ENCODE measurements at places on chromosomes 12 and 14.

DNA sequence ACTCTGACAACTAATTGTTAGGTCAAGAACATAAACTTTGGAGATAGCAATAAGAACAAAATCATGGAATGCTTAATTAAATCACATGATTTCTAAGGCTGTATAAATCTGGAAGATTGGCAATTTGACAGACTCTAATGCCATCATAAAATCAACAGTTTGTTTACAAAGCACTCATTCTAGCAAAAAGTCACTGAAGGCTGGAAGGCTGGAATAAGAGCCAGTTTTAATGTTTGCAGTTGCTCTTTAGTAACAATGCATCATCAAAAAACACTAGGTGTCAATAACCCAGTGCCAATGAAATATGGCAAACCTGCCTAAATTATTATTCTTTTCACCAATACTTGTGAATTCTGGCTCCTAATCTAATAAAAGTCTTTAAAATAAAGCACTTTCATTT lies 65.0 kb downstream of the NUMB start:
- no peak for DNase-seq

DNA sequence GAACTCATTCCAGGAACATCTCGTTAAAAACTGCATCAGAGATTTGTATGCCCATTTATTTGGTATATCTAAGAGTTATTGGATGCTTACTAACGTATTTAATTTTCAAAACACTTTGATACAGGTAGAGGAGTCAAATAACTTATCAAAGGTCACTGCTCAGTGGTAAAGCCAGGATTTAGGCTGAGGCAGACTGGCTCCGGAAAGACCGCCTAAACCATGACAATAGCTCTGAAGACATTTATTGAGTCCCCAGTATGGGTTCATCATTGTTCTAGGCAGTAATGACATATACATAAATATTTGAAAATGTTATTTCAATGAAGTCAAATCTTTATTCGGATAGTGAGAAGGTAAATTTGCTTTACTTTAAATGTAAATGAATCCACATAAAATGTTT lies 30.3 kb downstream of the WBP11 start:
- no peak for DNase-seq

- no peak for DNase-seq
Observed at GRCh38 chr12:105640761-105641160, 310.3 kb downstream of the C12orf75 start.

GRCh38 chr14:42374332-42374731 lies 767.7 kb downstream of the LRFN5 start:
- DNase-seq, result no peak

DNA sequence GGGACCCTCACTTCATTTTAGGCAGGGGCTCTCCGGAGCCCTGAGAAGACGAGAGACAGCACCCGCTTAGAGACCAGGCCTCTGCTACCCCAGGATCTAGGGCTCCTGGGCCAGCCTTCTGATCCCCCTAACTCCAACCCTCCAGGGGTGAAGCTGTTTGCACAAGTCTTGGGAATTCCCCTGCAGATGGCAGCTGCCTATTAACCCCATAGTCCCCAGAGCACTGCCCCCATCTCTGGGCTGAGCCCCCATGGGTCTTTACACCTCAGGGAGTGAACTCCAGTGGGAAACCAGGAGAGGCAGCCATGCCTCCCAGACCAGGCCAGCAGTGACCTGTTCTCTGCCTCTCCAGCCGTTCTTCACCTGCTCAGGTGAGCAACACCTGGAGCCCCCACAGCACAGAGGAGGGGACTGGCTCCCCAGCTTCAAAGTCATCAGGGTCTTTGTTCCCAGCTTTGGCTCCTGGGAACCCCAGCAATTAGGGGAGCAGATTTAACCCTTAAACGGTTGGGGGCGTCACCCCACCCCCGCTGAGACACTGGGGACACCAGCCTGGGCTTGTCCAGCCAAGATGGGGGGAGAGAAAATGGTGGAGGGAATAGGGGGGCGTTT lies 2.3 kb downstream of the WNT10B start:
- DNase-seq, result no peak

DNA sequence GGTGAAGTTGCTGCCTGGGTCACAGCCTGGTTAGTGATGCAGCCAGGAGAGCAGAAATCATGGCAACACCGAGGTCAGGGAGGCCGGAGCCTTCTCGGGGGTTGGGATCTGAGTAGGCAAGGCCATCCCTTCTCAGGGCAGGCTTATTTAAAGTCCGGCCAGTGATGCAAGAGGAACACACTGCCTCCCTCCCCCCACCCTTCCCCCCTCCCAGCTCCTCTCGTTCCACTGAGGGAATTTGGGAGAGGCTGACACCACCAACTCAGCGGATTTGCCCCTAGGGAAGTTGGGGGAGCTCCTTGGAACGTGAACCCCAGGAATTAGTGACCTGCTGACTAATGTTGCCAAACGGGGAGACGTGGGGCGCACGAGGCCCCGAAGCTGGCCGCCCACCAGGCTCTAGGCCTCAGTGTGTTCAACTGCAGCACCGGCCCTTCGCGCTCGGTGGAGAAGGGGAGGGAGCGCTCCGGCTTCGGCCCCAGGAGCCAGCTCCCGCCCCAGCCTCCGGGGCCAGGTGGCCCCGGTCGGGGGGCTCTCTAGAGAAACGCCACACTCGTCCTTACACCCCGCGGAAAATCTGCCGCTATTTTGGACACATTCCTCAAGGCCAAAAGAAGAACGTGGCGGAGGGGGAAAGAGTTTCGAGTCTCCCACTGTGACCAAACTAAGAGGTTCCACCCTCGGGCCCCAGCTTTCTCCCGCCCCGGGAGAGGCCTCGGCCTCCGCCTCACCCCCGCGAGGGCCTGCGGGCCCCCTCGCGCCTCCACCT lies 1.6 kb downstream of the CTDSP2 start:
- peak; percentile 37 for DNase-seq

GRCh38 chr14:56676042-56676441 lies 96.4 kb downstream of the TMEM260 start:
- DNase-seq, result no peak

- DNase-seq, result peak; percentile 56
Observed at GRCh38 chr14:56816574-56817391, 6.5 kb upstream of the OTX2 start.

- no peak for DNase-seq
Observed at GRCh38 chr12:1628666-1629337, at the start of gene WNT5B. TSS of gene WNT5B (plus strand) at chr12:1629231. CDS start at chr12:1631355, 2,124 bp downstream.

DNA sequence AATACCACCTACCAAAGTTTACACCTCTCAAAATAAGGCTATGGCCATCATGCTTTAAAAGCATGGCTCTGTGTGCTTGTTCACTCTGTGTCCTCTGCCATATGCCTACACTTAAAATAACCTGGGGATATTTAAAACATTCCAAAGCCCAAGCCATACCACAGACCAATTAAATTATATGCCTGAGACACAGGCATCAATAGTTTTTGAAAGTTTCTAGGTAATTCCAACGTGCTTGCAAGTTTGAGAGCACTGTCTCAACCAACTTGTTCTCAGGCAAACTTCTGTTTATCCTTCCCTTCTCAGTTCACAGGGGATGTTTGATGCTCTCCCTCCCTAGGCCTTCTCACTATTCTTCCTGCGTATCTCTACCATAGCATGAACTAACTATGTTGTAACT lies 3.4 kb upstream of the FRMD6 start:
- DNase-seq, result no peak

DNA sequence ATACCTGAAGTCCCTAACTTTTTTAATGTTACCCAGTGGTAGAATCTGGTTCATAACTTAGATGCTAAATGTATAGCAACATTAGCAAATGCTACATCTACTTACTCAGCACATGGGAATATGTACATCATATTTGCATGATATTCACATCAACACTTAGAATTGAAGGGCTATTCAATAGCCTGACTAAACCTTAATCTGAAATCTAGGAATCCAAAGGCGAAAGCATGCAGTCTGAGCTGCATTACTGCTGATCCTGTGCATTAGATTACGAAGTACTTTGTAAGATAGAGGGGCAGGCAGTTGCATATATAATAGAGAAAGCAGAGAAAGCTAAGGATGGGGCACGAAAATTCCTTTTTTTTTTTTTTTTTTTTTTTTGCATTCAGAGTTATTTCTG lies 40.4 kb downstream of the SLC38A4 start:
- no peak for DNase-seq

DNA sequence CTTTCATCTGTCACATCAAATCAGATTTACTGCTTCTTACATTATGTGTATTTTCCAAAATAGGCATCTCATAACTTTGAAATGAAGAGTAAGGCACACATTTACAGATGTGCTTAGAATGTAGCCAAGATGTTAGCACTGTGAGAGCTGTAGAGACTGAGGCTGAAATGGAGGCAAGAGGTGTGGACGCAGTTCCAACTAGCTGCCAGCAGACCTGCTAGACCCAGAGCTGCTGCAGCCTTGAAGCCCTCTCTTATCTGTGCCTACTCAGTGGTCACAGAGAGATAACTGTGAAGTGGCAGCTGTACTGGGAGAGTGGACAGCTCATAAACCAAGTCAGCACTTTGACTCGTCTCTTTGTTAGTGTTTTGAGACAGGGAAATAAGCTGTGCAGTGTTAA lies 470.9 kb downstream of the CCER1 start:
- DNase-seq, result no peak

DNA sequence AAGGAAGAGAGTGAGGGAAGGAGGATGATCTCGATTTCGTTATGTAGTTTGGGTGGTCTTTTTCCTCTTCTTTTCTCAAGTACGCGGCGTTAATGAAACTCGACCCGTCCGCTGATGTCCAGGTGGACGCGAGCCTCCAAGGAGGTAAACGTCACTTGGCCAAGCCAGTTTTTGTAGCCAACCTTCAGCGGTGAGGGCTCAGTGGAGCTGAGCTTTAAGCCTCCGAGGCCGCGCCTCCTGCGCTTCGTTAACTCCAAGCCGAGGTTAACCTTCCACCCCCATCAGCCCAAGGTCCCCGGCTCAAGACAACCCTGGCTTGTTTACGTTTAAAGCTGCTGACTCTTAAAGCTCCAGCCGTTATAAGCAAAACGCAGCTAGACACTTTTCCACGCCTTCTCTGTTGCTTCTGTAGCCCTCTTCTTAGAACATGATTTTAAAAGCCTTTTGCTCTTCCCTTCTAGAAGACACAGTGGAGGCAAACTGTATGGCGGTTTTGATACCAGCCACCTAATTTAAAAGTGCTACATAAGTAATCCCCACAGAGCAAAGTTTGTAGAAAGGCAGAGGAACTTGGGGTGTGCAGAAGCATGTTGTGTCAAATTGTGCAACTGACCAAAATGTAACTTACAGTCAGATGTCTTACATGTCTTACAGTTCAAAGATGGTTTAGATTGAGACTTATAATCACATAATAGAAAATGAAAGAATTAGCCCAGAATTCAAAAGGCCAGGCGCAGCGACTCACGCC lies 923 bp upstream of the ITPR2 start:
- no peak for DNase-seq

DNA sequence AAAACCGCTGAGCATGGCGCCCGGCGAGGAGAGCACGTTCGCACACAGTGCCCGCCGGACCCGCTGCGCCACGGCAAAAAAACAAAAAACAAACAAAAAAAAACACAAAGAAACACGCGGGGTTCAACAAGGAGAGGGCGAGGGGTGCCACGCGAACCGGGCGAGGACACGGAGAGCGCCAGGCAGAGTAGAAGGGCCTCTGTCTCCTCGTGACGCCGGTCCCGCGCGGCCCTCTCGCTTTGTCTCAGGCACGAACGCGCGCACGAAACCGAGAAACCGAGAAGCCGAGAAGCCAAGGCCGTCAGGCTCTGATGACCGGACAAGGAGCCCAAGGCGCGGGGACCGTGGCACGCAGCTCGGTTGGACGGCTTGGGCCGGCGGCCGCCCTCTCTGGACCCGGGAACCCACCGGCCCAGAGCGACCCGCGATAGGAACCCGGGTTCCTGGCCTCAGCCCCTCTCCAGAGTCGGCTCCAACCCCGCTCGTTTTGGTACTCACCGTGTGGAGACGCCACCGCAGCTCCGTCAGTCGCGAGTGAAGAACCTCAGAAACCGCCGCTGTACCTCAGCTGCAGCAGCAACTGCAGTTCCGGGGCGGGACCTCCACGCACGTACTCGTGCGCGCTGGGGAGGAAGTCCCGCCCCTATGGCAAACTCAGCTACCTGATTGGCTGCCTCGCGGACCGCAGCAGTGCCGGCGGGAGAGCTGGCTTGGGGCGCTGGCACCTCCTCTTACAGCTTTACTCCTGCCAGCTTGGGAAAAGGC lies at the start of the genes DDX24 and IFI27L1:
Gene DDX24 (minus strand): TSS at position 582 of the 765 bp plus-strand sequence. CDS start 1,460 bp downstream, outside the sequence.
Gene IFI27L1 (plus strand): TSS at position 690 of the 765 bp plus-strand sequence. CDS start 15,628 bp downstream, outside the sequence.
- peak; percentile 94 for DNase-seq

DNA sequence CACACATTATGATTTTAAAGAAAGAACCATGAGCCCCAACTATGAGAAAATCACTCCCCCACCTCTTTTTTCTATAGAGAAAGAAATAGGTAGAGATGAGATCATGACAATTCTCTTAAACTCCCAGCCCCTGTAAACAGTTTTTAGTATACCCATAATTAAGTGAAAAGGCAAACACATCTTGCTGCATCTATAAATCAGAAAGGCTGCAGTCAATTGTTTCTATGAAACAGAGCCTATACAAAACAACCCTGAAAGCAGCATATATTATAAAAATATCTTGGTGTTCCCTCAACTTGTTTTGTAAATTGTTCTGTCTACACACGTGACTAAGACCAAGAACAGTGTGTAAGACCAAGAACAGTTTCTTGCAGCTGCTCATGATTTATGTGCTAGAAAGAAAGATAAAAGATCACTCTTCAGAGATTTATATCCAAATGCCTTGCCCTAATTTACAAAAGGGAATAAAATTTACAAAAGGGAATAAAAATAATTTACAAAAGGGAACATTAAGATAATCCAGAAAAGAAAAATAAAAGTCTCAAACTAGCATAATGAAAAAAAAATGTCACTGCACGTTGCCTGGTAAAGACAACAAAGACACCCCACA lies 4.8 kb downstream of the KITLG start:
- DNase-seq, result no peak

DNA sequence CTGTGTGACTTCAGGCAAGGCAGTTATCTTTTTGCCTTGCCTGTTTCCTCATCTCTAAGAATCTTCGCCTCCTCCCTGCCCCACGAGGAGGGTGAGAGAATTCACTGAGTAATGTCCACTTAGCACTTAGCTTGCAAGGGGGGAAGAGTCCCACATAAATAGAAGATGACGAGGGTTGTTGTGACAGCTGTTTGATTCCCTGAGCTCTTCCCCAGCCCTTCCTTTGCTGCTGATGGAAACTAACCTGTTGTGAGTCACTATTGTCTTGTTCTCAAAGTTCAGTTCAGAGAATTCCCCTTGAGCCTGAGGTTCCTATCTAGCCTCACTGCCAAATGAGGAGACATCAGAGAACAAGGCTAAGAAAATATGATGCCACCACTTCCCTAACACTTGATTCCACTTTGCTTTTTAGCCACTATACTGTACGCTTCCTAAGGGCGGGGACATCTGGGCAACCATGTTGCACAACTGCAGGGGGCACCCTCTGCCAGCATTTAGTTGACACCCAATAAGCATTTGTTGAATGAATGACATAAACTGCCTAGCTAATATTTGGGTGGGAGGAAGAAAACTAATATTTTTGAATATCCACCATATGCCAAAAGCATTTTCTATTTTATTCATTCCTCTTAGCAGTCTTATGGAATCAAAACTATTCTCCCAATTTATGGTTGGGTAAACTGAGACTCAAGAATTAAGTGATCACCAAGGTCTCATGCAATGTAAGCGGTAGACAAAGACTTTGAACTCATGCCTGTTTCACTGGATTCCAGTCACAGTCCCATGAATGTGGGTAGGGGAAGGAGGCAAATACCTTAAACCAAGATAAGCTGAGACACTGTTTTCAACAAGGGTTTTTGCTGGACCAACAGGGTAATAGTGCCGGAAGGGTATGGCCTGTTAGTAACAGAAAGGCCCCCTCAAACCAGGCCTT lies 77.6 kb downstream of the ZFP36L1 start:
- no peak for DNase-seq

All from endothelial cell (in vitro differentiated cells).